ENCODE measurements at places on chromosomes 4 and X. TPM values are rescaled to one million over a fixed set of nuclear protein-coding genes. Genes with fewer than 3 reads are reported as not detected.
A peak's percentile ranks its signal among the peaks of the same experiment; 100 is the strongest.

DNA sequence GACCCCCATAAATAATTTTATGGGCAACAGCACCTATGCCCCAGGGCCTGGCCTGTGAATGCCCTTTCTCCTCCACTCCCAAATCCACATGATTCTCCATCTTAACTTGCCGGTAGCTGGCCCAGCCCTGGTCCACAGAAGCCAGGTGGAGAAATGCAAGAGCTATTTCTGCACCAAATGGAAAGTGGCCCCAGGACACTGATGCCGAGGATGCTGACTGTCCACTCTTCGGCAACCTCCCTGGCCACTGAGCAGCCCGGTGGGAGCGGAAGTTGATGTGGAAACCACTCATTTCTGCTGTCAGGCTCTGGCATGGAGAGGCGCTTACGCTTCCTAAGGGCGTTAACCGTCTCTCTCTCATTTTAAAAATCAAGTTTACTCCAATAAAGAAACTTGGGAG is 58.8 kb downstream of the JAKMIP1 start:
- no peak for DNase-seq

DNA sequence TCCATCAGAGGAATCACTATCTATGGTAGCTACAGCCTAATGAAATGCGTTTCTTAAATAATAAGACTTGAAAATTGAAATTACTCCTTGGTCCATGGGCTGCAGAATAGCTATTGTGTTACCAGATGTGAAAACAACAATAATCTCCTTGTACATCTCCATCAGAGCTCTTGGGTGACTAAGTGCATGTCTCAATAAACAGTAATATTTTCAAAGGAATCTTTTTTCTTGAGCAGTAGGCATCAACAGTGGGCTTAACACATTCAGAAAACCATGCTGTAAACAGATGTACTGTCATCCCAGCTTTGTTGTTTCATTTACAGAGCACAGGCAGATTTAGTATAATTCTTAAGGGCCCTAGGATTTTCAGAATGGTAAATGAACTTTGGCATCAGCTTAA is 67.3 kb downstream of the GLUD2 start:
- DNase-seq = no peak

DNA sequence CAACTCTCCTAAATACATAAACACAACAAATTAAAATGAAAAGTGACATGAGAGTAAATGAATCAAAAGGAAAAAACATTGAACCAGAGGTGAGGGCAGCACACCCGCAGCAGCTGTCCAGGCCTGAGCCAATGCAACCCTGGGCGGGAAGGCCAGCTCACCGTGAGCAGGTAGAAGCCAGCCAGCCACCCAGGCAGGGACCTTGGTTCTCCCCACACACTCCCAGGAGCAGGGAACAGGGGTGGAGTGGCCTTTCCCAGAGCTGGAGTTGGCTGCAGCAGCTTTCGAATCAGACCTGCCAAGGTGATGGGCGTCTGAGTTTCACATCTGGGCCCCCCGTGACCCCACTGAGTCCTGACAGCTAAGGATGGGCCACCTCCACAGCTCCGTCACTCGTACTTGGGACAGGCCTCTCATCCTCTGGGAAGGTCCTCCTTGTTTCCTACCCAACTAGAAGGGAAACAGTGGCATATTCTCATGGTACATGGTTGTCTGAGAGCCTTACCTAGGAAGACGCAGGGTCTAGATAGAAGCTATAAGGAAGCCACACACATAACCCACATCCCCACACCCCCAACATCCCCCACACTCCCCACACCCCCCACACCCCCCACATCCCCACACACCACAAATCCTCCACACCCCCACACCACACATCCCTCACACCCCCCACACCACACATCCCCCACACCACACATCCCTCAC is 172.2 kb downstream of the DCLK2 start:
- DNase-seq = peak; percentile 88

DNA sequence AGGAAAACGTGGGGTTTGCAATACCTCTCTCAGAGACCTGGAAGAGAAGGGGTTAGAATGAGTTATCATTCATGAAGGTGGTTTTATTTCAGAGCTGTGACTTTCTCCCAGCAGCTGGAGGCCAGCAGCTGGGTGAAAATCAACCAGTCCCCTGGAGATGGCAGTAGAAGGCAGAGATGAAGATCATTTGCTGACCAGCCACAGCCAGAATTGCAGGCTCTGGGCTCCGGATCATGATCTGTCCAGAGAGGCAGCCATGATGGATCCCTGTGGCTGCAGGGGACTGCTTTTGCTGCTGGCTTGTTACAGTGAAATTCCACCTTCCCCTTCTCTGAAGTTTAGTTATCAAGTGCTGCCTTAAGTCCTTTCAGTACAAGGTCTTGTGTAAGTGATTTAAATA is 46.9 kb upstream of the TAB3 start:
- DNase-seq = no peak

DNA sequence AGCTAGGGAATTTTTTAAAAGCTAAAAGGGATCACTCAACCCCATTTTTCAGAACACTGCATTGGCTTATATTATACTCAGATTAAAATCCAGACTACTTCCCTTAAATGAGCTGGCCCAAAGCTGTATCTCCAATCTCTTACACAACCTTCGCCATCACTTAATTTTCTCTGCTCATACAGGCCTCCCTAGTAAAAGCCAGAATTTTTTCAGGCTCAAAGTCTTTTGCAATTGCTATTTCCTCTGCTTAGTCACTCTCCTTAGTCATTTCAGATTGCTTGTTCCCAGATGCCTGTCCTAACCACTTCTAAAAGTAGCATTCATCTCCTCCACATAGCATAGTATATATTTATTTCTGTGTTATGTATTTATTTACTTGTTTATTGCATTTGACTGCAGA is 1587.9 kb upstream of the ADGRL3 start:
- DNase-seq = no peak

DNA sequence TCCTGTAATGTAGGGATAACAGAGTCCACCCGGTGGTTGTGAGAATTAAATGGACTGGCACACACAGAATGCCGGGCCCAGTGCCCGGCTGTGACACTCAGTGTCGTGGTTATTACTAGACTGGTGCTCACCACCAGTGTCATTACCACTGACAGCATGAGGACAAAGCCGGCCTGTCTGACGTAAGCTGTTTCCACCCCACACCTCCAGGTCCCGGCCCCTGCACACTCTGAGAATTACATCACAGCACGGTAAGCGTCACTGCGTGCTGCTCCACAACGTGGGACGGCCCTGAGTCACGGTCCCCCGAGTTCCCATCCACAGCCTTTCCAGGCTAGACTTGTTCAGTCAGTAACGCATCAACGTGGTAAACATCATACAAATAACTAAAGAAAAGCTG is 22.9 kb downstream of the FAT1 start:
- DNase-seq = no peak

DNA sequence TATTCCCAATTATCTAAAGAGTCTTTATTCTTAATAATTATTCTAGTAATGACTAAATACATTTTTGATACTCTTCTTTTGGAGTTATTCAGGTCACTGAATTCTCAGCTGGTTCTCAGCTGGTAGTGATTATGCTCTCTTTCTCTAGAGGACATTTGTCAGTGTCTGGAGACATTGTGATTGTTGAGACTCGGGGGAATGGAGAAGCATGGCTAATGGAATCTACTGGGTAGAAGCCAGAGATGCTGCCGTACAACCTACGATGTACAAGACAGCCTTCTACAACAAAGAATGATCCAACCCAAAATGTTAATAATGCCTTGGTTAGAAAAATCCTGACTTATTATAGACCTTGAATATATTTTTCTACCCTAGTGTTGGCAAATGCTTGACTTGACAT is 149.2 kb upstream of the ANKRD50 start:
- DNase-seq = no peak

GRCh38 chr4:6539009-6539764 is 35.8 kb upstream of the MAN2B2 start:
- DNase-seq = no peak

GRCh38 chrX:106935175-106935574 is 15.0 kb downstream of the CLDN2 start:
- no peak for DNase-seq

- no peak for DNase-seq
Observed at GRCh38 chr4:171929477-171929876, 116.3 kb downstream of the GALNTL6 start.

DNA sequence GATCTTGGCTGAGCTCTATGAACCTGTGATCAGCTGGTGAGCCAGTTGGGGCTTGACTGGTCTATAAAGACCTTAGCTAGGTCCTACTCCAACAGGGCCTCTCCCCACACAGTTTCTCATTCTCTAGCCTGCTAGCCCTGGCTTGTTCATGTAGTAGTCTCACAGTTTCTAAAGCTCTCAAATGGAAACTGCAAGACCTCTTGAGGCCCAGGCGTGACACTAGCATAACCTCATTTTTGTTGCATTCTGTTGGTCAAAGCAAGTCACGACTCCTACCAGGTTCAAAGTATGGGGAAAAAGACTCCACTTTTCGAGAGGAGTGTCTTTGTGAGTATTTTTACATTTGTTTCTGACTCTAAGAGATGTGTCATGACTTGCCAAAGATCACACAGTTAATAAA is 50.9 kb downstream of the CEP44 start:
- no peak for DNase-seq

DNA sequence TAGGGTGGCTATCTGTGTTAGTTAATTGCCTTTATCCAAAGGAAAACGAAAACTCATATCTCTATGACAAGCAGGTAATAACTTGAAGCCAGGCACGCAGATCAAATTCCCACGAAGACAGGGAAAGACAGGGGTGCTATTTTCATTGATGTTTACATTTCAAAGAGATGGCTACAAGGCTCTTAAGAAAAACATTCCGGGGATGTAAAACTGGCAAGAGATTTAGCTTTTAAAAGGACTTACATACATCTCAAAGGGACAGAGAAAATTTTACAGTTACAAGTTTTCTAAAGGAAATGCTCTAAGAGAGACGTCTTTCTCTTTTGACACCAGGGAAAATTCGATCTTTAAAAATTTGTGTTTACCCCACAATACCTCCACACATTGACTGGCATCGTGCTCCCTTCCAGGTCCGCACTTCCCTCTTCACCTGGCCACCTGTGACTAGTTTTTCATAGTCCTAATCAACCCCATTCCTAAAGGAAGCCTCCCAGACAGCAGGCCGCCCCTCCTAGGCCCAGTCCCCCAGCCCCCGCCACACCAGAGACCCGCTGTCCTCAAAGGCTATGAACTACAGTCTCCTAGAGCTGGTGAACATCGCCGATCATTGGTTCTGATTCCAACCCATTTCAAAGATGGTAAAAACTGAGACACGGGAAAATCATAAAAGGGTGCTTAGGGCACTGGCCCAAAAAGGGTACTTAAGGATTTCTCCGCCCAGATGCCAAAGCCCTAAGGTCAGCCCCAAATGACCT is 649 bp upstream of the ARAF start:
- DNase-seq = no peak

- DNase-seq = no peak
Observed at GRCh38 chrX:1094566-1095333, 117.7 kb downstream of the CRLF2 start.

DNA sequence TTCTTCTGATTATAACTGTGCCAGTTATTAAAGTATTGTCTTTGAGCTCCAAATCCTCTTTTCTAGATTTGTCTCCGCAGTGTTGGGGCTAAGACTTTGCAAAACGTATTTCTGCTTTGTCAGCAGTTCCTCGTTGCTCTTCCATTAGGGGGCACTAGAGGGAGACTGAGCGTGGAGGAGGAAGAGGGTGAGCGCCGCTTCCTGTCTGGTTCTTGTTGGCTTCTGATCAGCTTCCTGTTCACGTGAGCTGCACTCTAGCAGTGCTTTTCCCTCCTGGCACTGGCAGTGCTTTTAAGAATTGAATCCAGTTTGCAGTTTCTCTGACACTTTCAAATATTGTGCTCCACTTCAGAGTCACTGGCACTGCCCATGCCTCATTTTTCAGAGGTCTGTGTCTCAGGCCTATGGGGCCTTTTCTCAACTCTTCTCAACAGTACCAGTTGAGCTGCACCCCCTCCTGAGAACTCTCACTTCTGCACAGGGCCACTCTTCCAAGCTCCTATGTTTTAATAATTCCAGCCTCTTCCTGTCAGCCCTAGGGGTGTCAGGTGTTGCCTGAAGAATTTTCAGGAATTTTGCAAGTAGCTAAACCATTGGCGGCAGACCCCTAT is 54.4 kb upstream of the LCORL start:
- no peak for DNase-seq

- no peak for DNase-seq
Observed at GRCh38 chr4:1550122-1551070, 133.7 kb downstream of the FAM53A start.

GRCh38 chrX:36908801-36909675 is 99.1 kb upstream of the FAM47C start:
- DNase-seq = no peak

GRCh38 chrX:12115377-12115776 is 22.9 kb upstream of the FRMPD4 start:
- no peak for DNase-seq

DNA sequence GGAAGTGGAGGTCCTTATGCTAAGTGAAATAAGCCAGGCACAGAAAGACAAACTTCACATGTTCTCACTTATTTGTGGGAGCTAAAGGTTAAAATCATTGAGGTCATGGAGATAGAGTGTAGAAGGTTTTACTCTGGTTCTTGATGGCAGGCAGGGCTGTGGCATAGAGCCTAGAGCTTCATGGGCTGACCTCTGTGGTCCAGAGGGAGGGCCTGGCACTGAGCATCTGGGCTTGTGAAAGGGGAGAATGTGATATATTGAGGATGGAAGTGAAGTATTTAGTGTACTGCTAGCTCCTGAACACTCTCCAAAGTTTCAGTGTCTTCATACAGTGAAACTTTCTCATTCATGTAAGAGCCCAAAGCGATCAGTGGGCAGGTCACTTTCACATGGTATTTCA is 71.3 kb upstream of the ANXA3 start:
- DNase-seq = no peak

- DNase-seq = no peak
Observed at GRCh38 chr4:71368906-71369305, 30.1 kb downstream of the SLC4A4 start.

GRCh38 chrX:107628662-107629539 is 591 bp downstream of the PRPS1 start:
- DNase-seq = no peak

DNA sequence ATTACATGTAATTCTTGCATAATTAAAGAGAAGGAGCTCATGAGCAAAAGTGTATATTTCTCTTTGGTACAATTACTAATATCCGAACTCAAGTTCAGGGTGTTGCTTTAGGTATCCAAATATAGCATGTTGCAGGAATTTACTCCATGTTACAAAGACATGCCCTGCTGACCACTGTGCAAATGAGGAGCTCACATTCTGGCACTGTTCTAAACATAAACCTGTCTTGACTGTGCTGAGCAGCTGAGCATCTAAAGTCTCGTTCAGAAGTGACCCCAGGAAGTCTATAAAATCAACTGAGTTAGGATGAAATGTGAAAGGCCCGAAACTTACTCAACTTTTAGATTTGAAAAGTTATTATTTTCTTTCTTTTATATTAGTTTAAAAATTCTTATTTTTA is 124.3 kb downstream of the STIM2 start:
- no peak for DNase-seq

Gene VCX3B
- total RNA-seq = not detected

Gene ART3
- total RNA-seq = 8.6 TPM

Gene IL15
- total RNA-seq = 3.0 TPM

Gene BTC
- 48.2 TPM for total RNA-seq

Gene CTAG1B
- total RNA-seq = not detected

Gene HTATSF1
- total RNA-seq = 58.1 TPM

Gene SLITRK4
- total RNA-seq = 1.9 TPM

Gene CFI
- 9.9 TPM for total RNA-seq

Gene LNX1
- total RNA-seq = 9.0 TPM

Gene SPATA18
- 5.5 TPM for total RNA-seq
